MV-4-11 (cell line): ENCODE measurements at places on chromosomes 7 and 10.

GRCh38 chr7:55179931-55180682 lies 161.3 kb downstream of the EGFR start:
- DNase-seq: no peak

- no peak for DNase-seq
Observed at GRCh38 chr7:265998-266850, 23.7 kb upstream of the FOXL3 start.

DNA sequence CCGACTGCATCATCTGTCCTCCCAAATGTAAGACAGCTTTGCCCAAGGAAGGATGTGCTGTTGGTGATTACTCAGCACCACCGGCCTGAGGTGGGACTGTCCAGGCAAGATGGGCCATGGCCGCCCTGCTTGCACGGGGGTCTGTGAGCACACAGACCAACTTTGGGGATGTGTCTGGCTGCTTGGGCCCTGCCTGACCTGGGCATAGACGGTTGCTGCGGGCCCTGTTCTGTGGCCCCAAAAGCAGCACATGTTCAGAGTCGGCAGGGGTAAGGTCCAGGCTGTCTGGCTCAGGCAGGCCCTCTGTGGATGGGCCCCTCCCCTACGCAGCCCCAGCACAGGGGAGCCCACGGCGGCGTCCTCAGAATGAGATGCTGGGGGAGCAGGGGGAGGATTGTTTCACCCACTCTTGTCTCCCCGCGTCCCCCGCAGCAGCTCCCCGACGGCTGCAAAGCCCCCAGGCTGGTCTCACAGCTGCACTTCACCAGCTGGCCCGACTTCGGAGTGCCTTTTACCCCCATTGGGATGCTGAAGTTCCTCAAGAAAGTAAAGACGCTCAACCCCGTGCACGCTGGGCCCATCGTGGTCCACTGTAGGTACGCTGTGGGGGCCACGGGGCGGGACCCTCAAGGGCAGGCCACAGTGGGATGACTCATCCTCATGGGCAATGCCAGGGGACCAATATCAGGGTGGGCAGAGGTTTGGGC lies 58.4 kb downstream of the MKI67 start:
- no peak for DNase-seq

DNA sequence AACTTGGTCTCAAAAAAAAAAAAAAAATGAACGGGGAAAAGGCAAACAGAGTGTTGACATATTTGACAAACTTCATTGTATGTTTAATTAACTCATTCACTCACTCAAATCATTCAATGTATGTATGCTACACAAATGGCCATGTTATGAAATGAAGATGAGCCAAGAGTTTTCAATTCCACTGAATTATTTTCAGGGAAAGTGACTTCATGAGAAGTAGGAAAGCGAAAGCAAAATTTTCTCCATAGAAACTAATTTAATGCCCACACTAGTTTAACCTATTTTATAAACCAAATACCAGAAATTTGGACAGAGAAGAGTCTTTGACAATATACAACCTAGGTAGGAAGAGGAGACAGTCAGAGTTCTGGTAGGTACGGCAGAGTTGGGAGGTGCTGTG lies 119.5 kb downstream of the HIPK2 start:
- no peak for DNase-seq

DNA sequence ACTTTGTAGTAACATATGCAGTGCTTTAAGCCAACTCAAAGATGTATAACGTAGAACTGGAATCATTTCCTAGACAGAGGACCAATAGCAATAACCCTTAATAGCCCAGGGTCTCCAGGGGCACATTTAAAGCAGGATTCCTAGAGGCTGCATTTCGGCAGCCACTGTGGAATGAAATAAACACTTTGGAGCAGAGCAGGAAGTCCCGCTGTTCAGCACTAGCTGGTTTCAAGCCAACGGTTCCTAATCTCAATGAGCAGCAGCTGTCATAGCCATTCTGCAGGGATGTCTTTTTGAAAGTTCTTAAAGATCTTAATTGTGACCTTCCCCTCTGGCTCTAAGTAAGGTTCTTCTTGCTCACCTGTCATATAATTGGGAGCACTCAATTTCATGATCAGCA lies 18.4 kb upstream of the MACROH2A2 start:
- DNase-seq: no peak

- DNase-seq: no peak
Observed at GRCh38 chr7:33503014-33503413, 373.6 kb downstream of the BBS9 start.
